ENCODE measurements at places on chromosomes 1 and 21. TPM values are rescaled to one million over a fixed set of nuclear protein-coding genes. Genes with fewer than 3 reads are reported as not detected.

The HPCA gene
- 15.2 TPM for total RNA-seq

The COL6A2 gene
- total RNA-seq: 631 TPM

The KRTAP21-2 gene
- total RNA-seq: not detected

The SLAMF6 gene
- not detected for total RNA-seq

The TPTE gene
- not detected for total RNA-seq

The F13B gene
- total RNA-seq: not detected

The CFH gene
- 98.1 TPM for total RNA-seq

The SLC30A10 gene
- total RNA-seq: 6.6 TPM

The GJB4 gene
- 0.33 TPM for total RNA-seq

The PSMG1 gene
- total RNA-seq: 13.1 TPM

The CNR2 gene
- 0.05 TPM for total RNA-seq

The DLGAP3 gene
- total RNA-seq: 2.6 TPM

The BRINP3 gene
- 10.9 TPM for total RNA-seq

The PLEKHG5 gene
- total RNA-seq: 34.3 TPM

The RNF2 gene
- total RNA-seq: 50.1 TPM

The DTL gene
- total RNA-seq: 7.7 TPM

The BTBD8 gene
- 151 TPM for total RNA-seq

The RGS18 gene
- 3.4 TPM for total RNA-seq

The L1TD1 gene
- 1.1 TPM for total RNA-seq

The KRTAP20-4 gene
- total RNA-seq: not detected

The HSD3B1 gene
- total RNA-seq: not detected

The C1orf210 gene
- total RNA-seq: 0.44 TPM

The HAO2 gene
- not detected for total RNA-seq

The KRTAP22-2 gene
- not detected for total RNA-seq

The TRIM63 gene
- 6.3 TPM for total RNA-seq

The BRINP2 gene
- 4.1 TPM for total RNA-seq

The TRAPPC10 gene
- 33.6 TPM for total RNA-seq

The S100A4 gene
- total RNA-seq: 77.8 TPM

The GPR37L1 gene
- total RNA-seq: 0.88 TPM

The SHISA4 gene
- total RNA-seq: 26.5 TPM

The RPE65 gene
- 37.7 TPM for total RNA-seq

The SAMD13 gene
- total RNA-seq: 5.2 TPM

The LMX1A gene
- total RNA-seq: 9.6 TPM

The SLAMF9 gene
- not detected for total RNA-seq

The RIMS3 gene
- total RNA-seq: 28.6 TPM

The DDAH1 gene
- 47.2 TPM for total RNA-seq

The PTGFR gene
- 9.5 TPM for total RNA-seq

The BLZF1 gene
- total RNA-seq: 45.5 TPM

The MAGI3 gene
- total RNA-seq: 50.9 TPM

The KRTAP19-1 gene
- not detected for total RNA-seq

The DIO1 gene
- total RNA-seq: not detected

The PLD5 gene
- total RNA-seq: 9.5 TPM

The AMY1C gene
- not detected for total RNA-seq

The LCA5L gene
- 3.8 TPM for total RNA-seq

The OR6K3 gene
- not detected for total RNA-seq

The SLC45A1 gene
- 2.3 TPM for total RNA-seq

The SPRR2D gene
- not detected for total RNA-seq

The SLC26A9 gene
- total RNA-seq: not detected

The A3GALT2 gene
- 0.66 TPM for total RNA-seq

The SPATC1L gene
- total RNA-seq: 9.1 TPM

The RHOU gene
- total RNA-seq: 16.5 TPM

The S100A5 gene
- total RNA-seq: not detected

The ZBTB8A gene
- 24.7 TPM for total RNA-seq

The KIFAP3 gene
- total RNA-seq: 99.8 TPM

The NBPF10 gene
- total RNA-seq: 2.0 TPM
